ENCODE measurements at places on chromosomes 11 and 22.
A peak's percentile ranks its signal among the peaks of the same experiment; 100 is the strongest.

DNA sequence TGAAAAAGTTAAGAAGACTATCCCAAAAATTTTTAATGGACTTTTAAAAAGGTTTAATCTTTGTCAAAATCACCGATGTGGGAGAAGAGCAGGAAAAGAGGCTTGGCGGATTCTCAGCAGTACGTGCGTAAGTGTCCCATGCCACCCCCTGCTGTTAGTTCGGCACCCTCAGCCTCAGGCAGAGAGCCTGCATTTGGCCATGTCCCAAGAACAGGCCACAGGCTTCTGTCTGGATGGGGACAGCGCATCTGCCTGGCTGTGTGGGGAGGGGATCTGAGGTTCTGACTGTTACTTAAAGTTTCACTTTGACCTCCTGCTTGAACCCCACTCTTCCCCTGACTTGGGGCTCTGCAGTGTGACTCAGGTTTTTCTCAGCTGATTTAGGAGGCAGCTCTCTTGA, 35.3 kb downstream of the EXT2 start:
- no peak for DNase-seq

- DNase-seq = no peak
Measured at GRCh38 chr11:131530407-131530806, 160.0 kb downstream of the NTM start.

DNA sequence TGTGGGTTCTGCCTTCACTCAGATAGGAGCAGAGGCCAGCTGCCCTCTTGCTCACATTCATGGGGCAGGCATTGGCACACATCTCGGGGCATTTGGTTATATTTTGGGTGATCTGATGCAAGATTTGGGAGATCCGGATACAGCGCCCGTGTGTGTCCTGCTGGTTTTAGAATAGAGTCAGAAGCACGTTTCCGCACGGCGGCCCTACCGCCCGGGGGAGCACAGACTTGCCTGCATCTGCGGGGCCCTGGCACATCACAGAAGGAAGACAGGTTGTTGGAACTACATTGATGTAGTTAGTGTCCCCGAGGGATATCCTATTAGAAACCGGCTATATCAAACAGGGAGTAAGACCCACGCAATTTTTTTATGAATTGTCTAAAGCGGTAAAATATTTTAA, 982.8 kb downstream of the NTM start:
- DNase-seq = no peak

DNA sequence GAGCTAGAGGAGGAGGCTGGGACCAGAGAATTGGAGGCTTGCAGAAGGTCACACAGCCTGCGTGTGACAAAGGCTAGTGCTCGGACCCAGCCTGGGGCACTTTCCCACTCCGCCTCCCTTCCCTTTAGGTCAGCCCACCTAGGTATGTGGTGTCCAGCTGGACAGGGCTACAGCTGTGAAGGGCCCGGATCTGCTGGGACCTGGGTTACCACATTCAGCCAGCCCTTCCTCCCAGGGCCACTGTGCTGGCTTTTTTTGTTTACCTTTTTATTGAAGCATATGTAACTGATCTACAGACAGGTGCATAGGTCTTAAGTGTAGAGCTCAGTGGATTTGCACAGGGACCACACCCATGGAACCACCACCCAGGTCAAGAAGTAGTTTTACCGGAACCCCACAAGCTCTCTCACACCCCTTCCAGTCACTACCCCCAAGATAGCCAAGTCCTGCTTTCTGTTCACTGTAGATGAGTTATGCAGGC, 8.7 kb downstream of the CAPN5 start:
- no peak for DNase-seq

GRCh38 chr11:32113200-32113919, 22.5 kb downstream of the RCN1 start:
- no peak for DNase-seq

DNA sequence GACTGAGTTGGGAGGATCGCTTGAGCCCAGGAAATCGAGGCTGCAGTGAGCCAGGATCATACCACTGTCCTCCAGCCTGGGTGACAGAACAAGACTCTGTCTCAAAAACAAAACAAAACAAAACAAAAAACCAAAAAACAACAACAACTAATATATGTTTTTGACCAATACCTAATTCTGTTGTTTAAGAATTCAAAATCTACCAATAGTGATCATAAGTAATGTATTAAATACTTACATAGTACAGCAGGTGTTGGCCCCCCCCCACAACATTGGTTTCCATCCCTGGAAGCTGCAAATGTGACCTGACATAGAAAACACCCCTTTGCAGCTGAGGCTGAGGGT, 74.7 kb downstream of the KCNQ1 start:
- no peak for DNase-seq

GRCh38 chr22:35154937-35155387, 89.0 kb downstream of the ISX start:
- DNase-seq = no peak

- DNase-seq = no peak
Measured at GRCh38 chr11:72036687-72037086, 38.0 kb downstream of the IL18BP start.

- DNase-seq = no peak
Measured at GRCh38 chr11:44120169-44120568, 24.7 kb downstream of the EXT2 start.

DNA sequence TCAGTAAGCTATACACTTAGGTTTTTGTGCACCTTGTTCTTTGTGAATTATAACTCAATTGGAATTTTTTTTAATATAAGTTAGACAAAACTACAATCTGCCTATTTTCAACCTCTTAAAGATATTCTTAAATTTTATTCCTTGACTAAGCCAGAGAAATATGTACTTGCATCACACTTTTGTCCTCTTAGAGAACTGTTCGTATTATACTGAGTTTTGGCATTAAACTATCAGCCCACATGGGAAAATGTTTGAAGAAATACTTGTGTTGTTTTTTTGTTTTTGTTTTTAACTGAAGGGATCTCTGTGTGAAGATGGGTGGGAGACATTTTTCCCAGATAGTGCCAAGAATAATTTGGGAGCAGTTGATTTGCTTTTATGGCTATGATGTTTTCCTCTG, 25.3 kb downstream of the CEP295 start:
- peak; percentile 29 for DNase-seq

DNA sequence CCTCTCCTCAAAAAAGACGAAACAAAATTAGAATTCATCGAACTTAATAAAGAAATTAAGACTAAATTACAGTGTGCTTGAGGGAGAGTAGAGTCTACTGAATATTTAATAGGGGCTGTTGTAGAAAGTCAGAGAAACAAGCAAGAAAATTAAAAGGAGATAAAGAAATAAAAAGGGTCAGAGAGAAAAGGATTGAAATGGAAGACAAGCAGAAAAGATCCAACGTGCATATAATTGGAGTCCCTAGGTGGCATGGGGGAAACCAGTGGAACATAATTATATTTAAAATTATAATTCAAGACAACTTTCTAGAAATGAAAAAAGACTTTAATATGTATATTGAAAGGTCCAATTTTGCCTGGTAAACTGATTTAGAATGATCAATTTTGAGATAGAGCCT, 74.3 kb downstream of the ACER3 start:
- DNase-seq = no peak

DNA sequence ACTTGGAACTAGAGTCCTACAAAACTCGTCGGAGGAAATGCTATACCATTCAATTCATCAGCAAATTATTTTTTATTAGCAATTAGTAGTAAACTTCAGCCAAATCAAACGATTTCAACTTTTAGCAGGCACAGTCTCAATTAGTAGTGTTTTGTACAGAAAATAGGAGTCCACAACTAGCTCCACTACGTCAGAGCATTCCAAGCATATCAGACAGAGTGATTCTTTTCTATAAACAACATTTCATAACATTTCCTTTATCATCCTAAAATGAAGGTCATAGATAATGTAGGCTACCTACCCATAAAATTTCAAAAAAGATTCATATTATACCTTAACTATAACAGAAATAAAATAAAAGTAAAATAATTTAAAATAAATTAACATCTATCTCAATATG, 169.9 kb downstream of the KIF18A start:
- no peak for DNase-seq

GRCh38 chr11:62774407-62774806, 3.2 kb downstream of the TAF6L start:
- no peak for DNase-seq

GRCh38 chr11:94030059-94030458, 8.9 kb downstream of the HEPHL1 start:
- no peak for DNase-seq

DNA sequence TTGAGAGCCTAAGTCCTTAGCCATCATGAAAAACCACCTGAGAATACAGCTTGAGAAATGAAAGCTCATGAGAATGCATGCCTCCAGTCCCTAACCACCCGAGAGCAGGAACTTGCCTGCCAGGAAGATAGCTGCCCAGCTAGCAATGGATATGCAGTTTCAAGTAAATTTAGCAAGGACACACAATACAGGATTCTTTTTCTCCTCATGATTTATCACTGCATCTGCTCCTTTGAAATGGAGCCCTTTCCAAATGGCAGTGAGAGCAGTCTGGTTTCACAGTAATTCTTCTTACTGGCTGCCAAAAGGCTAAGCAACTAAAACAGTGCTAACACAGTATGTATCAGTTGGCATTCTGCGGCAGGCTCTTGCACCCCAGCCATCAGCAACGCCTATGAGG, 109.9 kb downstream of the MICAL3 start:
- no peak for DNase-seq

DNA sequence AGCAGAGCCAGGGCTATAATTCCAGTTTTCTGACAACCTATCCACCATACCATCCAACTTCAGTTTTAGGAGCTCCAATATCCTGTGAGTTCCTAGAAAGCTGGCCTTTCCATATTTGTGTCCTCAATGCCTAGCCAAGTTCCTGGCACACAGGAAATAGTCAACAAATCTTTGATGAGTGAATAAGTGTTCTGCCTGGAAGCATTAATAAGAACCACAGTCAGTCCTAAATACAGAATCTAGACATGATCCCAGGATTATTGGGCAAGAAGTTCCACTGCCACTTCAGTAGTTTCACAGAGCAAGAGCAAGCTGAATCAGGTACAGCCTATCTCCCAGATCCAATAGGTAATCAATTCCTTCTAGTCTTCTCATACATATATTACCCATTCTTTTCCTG, 942.0 kb downstream of the DLG2 start:
- DNase-seq = no peak

DNA sequence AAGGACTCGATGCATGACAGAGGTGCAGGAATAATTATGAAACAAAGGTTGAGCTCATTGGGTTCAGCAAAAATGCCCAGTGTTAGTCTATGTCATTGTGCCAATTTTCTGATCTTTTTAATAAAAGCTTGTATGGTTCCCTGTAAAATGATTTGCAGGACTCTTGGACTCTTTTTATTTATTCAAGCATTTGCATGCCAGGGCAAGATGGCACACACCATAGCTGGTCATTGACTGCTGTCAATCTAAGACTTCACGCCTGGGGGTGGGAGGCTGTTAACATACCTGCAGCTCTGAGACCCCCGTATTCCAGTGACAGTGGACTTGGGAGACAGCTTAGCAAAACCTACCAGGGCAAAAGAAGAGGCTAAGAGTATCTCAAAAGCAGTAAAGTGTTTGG, 32.0 kb upstream of the ANO1 start:
- DNase-seq = no peak

DNA sequence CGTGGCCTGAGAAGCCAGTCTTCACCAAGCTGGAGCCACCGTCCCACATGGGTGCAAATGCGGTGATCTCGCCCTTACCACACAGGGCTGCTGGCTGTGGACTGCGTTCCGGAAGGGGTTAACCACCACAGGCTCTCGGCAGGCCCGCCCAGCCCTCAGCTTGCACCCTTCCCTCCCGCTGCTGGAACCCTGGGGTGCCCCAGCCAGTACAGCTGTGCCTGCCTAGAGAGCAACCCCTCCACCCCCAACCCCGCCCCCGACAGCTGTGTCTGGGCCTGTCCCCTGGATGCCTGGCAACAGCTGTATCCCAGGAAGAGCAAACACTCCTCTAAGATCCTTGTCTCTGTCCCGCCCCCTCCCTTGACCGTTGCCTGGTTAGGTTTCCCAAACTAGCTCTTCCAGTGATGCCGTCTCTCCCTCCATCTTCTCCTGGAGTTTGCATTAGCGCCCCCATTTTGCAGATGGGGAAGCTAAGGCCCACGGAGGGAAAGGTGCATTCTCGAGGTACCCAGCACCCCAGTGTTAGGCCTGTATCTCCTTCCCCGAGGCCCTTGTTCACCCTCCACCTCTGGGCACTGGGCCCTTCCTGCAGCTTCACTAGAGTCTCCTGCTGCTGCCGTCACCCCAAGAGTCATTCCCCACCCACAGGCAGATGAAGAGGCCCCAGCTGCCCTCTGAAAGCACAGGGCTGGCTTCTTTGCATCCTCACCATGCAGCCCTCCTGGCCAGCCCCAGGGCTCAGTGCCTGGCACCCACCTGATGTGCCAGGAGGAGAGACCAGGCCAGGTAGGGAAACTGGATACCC, 12.6 kb upstream of the COX8A start:
- no peak for DNase-seq

DNA sequence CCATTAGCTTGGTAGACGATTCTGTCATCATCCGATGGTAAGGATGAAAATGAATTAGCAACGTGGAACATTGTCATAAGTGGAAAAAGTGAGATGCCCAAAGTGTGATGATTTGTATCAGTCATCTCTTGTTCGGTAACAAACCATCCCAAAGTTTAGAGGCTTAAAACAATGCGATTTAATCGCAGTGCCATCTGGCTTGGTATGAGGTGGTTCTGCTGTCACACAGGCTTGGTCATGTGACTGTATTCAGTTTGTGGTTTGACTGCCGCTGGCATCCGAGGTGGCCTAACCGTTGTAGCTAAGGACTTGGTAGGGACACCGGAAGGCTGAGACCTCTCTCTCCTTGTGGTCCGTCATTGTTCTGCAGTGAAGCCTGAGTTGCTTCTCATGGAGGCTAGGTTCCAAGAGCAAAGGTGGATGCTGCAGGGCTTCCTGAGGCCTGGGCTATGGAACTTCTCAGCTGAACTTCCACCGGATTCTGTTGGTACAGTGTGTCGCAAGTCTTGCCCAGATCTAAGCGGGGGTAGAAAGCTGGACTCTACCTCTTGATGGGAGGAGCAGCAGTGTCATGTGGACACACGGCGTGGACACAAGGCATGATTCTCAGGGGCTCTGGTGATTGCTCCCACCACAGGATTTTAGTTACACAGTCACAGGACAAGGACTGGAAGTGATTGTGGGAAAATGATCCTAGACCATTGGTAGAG, 36.3 kb downstream of the BCR start:
- no peak for DNase-seq

DNA sequence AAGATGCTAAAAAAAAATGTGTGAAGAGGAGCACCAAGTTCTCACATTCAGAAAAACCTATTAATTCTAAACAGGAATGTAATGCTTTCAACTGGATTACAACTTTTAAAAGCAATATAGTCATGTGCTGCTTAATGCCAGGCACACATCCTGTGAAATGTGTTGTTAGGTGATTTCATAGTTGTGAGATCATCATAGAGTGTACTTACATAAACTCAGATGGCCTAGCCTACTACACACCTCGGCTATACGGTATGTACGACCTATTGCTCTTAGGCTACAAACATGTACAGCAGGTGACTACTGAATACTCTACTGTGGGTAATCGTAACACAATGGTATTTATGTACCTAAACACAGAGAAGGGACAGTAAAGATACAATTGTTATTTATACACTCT, 142.3 kb downstream of the RBFOX2 start:
- no peak for DNase-seq
